ENCODE measurements at places on chromosomes 7 and 10. TPM values are rescaled to one million over a fixed set of nuclear protein-coding genes. Genes with fewer than 3 reads are reported as not detected.

Gene RSU1
- total RNA-seq = 46.2 TPM

Gene SNCG
- total RNA-seq = 20.1 TPM

Gene IGFBP3
- 196 TPM for total RNA-seq

Gene GLI3
- 17.5 TPM for total RNA-seq

Gene GIMAP4
- total RNA-seq = 24.2 TPM

Gene SPDYE1
- total RNA-seq = not detected

Gene CH25H
- 0.41 TPM for total RNA-seq

Gene ZPBP
- 0.88 TPM for total RNA-seq

Gene TRAPPC14
- 9.9 TPM for total RNA-seq

Gene PLXDC2
- total RNA-seq = 48.1 TPM

Gene CPA2
- 0.18 TPM for total RNA-seq

Gene BMS1
- 11.9 TPM for total RNA-seq

Gene CRPPA
- total RNA-seq = 6.8 TPM

Gene LFNG
- 42.0 TPM for total RNA-seq

Gene PSMA2
- 44.7 TPM for total RNA-seq

Gene LRRD1
- 0.82 TPM for total RNA-seq

Gene INHBA
- 11.3 TPM for total RNA-seq

Gene PHF14
- 75.2 TPM for total RNA-seq

Gene HOXA3
- 77.4 TPM for total RNA-seq

Gene ZNF488
- total RNA-seq = 2.4 TPM

Gene FEZF1
- total RNA-seq = not detected

Gene HMX3
- total RNA-seq = 0.82 TPM

Gene CYP3A4
- total RNA-seq = not detected

Gene TMEM236
- total RNA-seq = 0.64 TPM

Gene TRIL
- total RNA-seq = 110 TPM

Gene NRCAM
- 17.8 TPM for total RNA-seq
